ENCODE measurements at places on chromosomes 4 and X.

- no peak for DNase-seq
These were observed 66.0 kb upstream of the CHRNA9 start for GRCh38 chr4:40269133-40269532.

- DNase-seq, result no peak
These were observed 1594.7 kb downstream of the TECRL start for GRCh38 chr4:62814510-62815047.

GRCh38 chr4:121156822-121157769 is 7.0 kb downstream of the TNIP3 start:
- no peak for DNase-seq

GRCh38 chr4:186192066-186192612 is 772 bp downstream of the CYP4V2 start:
- DNase-seq, result peak; percentile 9

GRCh38 chr4:113481820-113482219 is 279.7 kb downstream of the CAMK2D start:
- no peak for DNase-seq

DNA sequence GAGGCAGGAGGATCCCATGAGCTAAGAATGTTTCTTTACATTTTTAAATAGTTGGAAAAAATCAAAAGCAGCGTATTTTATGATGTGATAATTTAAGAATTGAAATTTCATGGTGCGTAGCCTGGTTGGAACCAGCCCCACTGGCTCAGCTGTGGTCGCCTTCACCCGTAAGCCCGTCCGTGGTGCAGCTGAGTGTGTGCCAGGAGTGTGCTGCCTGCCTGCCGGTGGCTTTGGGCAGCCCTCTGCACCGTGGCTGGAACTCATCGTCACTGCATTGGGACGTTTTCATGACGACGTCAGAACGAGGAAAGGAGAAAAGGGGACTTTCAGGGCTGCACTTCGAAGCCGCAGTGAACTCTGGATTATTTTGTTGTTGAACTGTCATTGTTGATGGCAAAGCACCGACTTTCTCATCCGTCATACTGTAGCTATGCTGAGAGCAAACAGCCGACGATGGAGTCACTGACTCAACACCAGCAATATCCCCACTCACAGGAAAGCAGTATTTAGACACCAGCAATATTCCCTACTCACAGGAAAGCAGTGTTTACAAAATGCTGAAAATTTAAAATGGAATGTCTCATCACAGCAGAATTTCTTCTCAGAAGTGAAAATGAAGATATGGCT is 35.1 kb downstream of the PCGF3 start:
- no peak for DNase-seq

DNA sequence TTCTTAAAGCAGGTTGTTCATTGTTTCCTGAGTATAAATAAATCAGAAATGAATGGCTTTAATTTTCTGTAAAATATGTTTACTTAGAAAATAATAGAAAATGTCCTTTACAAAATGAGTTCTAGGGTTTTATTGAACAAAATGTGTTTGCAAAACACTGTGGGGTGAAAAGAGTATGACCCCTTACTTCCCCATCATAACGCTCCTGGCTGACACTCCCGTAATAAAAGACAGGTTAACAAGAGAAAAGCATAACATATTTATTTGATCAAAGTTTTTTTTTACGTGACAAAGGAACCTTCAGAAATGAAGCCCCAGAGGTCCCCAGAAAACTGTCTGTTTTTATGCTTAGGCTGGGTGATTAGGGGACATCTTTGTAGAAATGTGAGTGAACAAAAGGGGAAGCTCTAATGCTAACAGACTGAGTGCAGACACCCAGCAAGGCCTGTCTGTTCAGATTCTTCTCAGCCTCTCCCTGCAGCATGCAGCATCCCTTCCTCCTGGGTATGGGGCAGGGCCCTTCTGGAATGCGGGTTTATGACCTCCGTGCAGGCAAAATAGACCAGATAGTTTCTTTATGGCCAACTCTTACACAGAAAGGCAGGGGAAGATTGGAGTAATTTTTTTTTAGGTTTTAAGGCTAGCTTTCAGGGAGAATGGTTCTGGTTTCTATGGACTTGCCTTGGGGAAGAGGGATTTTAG is 26.1 kb downstream of the ZFP42 start:
- no peak for DNase-seq

- DNase-seq, result no peak
These were observed 100.7 kb upstream of the STX18 start for GRCh38 chr4:4642496-4643000.

All from GF-D8 (cell line).